ENCODE measurements at places on chromosomes 6 and 20. TPM values are rescaled to one million over a fixed set of nuclear protein-coding genes. Genes with fewer than 3 reads are reported as not detected.

- DNase-seq, result no peak
Observed at GRCh38 chr6:43845646-43846045, 75.6 kb downstream of the VEGFA start.

DNA sequence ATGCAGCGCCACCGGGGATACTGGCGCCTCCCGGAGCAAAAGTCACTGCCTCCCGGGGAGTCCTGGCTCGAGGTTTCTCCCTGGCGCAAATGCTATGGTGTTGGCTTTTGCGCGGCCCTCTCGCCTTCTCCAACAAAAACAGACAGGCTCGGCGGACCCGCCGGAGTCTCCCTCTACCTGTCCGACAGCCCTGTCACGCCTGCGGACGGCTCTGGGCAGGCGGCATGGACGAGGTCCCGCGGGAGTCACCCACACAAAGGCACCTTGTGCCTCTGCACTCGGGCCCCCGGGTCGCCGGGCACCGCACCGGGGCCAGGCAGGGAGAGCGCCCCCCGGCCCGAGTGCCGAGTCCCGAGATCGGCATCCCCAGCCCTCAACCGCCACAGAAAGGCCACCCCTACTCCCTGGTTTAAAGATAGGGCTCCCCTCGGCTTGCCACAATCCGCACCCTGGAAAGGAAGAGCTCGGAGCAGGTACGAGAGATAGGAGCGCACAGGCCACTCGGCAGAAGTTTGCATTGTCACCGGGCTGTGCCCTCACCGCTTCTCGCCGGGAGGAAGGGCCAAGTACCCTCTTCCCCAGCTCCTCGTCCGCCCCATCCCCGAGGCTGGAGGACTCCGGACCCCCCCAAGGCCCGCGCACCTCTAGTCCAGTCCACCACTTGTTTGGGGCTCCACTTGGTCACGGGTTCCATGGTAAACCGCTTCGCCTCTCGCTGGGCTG is 903 bp downstream of the CNKSR3 start:
- peak; percentile 23 for DNase-seq

DNA sequence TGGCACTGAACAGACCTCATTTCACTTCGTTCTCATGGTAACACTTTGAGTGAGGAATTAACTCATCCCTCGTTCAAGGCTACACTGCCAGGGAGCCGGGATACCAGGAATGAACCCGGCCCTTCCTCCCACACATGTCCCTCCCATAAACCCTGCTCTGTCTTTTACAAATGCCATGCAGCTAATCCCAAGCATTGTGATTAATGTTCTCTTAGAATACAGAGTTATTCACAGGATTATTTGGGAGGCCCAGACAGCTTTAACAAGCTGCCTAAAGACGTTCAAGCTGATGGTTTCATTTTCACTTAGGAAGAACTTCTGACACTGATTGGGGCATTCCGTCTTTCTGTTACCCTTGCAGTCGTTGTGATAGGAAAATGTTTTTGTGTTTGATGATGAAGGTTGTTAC is 42.5 kb upstream of the CD83 start:
- DNase-seq, result no peak

DNA sequence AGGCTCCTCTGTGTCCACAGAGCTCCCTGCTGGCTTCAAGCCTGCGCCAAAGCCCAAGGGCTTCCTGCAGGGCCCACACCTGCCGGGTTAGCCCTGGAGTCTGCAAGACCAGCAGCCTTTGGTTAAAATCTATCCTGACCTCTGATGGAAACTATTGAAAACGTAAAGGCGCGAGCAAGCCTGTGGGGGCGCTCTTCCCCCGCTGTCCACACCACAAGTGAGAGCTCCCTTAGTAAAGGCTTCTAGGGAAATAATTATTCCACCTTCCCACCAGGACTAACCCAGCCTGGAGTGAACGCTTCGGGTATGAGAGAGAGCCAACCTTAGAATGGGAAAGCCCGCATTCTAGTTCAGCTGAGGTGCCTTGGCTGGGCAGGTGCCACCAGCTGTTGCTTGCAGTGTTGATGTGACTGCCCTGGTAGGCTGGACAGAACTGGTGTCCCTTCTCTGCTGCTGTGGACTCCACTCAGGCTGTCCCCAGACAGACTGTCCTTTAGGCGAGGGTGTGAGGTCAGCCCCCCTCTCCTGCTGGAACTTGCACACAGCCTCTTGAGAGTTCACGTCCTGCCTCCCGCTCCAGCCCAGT is 68.7 kb downstream of the SYTL3 start:
- DNase-seq, result no peak

DNA sequence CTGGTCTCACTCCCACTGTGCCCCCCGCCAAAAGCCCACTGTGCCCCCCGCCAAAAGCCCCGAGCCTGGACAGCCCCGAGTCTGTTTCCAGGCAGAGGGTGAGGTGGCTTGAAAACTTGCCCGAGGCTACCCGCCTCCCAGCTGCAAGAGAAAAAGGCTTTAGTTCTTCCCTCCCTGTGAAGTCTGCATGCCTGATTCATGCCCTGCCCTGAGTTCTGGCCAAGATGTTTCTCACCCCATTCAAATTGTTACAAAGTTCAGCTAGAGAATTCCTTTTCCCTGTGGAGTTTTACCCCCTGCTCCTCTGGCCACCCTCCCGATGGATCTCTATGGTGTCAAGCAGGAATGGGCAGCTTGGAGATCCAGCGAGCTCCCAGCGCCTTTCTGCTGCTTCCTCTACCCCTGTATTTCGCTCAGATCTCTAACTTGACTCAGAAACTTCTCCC is 298.8 kb upstream of the MAP3K7 start:
- no peak for DNase-seq

GRCh38 chr6:109327491-109327890 is 54.8 kb downstream of the CD164 start:
- DNase-seq, result no peak

DNA sequence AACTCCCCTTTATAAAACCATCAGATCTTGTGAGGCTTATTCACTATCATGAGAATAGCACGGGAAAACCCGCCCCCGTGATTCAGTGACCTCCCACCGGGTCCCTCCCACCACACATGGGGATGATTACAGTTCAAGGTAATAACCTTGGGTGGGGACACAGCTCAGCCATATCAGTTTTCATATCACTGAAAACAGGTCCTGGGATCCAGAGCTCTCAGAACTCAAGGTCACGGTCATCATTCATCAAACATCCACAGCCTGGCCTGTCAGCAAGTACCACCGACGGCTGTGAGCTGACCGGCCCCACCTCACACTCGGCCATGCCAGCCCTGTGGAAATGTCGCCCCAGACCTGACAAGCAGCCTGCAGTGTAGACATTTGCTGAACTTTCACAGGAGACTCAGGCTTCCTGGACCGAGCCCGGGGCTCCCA is 14.1 kb upstream of the FRMD1 start:
- DNase-seq, result no peak

DNA sequence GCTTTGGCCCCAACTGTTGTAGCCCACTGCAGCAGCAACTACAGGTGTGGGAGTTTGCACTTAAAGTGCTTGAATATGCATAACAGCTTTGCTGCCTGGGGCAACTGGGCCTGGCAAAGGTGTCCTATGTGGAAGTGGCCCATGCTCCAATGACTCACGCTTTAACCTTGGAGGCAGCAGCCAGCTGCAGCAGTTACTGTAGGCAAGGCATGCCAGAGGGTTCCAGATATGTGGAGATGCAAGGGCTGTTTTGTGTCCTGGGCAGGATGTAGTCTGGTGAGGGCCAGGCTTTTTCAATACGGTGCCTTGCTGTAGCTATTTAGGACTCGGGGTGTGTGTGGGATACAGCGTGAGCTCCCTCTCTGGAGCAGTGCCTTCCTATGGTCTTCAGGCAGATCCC is 150.3 kb downstream of the NKAIN2 start:
- DNase-seq, result no peak

- no peak for DNase-seq
Observed at GRCh38 chr6:115618256-115618655, 442.4 kb downstream of the FRK start.

DNA sequence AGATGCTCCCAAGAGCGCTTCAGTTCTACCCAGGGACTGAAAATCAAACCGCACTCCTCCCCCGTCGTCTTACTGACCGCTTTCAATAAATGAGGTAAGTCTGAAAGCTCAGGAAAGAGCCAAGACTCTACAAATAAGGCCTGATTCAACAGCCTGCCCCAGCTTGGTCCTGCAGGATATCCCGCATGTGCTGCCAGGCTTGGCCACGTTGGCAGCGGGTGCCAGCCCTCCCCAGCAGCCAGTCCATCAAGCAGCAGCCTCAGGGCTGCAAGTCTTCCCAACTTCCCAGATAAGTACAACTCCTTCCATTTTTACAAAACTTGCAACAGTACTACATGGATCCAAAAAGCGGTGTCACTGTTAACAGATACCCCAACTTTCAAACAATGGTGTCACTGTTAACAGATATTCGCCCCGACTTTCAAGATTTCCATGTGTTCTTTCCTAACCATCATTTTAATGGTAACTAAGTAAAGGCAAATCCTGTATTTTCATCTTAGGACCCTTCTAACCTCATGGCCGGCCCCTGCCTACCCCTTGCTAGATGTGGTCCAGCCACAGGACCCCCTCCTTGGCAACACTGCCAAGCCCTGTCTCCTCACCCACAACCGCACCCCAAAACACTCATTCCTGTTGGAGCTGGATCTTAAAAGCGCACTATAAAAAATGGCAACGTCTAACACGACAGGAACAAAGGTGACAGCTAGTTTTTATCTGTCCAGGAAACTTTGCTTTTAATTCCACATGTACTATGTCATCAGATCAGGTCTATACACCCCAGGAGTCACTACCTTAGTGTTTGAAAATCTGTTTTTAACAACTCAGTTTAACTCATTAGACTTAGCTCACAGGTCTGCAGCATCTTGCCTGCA is 28.0 kb downstream of the DIDO1 start:
- no peak for DNase-seq

DNA sequence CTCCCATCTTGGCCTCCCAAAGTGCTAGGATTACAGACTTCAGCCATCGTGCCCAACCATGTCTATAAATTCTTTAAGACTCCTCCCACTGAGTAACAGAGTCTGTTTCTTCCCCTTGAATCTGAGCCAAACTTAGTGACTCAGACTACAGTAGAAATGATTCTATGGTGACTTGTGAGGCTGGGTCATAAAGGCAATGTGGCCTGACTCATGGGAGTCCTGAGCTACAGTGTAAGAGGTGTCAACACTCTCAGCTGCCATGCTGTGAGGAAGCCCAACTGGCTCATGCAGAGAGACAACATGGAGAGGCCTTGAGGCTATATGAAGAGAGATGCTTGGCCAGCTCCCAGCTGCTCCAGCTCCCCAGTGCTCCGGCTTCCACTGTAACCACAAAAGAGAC is 5.2 kb upstream of the NRSN2 start:
- no peak for DNase-seq

The PHACTR3 gene
- total RNA-seq, result 14.6 TPM

The SOBP gene
- total RNA-seq, result 22.6 TPM

The KCTD20 gene
- 29.0 TPM for total RNA-seq

The PRKN gene
- 25.4 TPM for total RNA-seq
